ENCODE measurements at places on chromosomes 3 and 15.

DNA sequence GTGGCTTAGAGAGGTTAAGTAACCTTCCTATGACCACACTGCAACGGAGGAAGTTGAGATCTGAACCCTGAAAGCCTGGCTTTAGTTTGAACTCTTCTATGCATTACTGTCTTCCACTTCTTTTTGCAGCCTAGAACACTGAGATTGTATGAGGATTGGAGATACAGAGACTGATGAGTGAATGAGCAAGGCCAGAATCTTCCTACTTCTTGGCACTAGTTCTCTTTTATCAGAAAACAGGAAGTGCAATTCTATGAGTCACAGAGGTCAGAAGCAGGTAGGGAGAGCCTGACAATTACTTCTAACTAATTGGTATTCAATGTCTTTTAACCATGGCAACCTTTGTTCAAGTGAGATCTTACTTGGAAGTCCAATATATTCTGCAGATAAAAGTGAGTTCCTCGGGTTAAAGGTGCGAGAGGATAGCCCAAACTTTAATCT lies 219.0 kb downstream of the SHQ1 start:
- no peaks in the 10 kb centered on the region for H3K27me3 ChIP-seq
- H3K4me3 ChIP-seq = no peak overlapping the region
- H3K27ac ChIP-seq = peak overlapping the region; percentile 67
- no peak for DNase-seq
- H3K4me1 ChIP-seq = peaks cover 35% of the 10 kb centered on the region
- H3K36me3 ChIP-seq = no peaks in the 10 kb centered on the region

GRCh38 chr3:139346771-139347170 lies 3.0 kb downstream of the MRPS22 start:
- peaks cover 17% of the 10 kb centered on the region for H3K36me3 ChIP-seq
- DNase-seq = no peak
- no peaks in the 10 kb centered on the region for H3K4me1 ChIP-seq

- H3K4me3 ChIP-seq = no peak overlapping the region
- H3K27me3 ChIP-seq = no peaks in the 10 kb centered on the region
- no peak for DNase-seq
- H3K36me3 ChIP-seq = peaks cover 19% of the 10 kb centered on the region
- no peaks in the 10 kb centered on the region for H3K4me1 ChIP-seq
These were observed 16.2 kb upstream of the SLC28A1 start for GRCh38 chr15:84868037-84868880.

DNA sequence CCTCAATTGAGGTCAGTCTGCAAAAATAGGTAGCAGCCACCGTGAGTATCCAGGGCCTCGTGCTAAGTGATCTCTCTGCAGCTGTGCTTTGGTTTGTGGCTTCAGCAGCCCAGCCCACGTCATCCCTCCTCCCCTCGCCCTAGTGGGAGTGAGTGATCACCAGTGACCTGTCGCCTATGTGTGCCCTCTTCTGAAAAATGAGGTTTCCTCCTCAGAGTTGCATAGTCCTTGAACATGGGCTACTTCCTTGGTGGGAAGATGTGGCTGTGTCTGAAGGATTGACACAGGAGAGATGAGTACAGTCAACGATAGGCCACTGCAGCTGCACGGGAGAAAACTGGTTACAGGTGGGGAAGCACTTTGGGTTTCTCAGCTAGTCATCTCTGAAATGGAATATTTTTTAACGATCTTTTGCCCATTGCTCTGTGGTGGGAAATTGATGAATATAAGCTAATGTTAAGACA lies 144.8 kb upstream of the BHLHE40 start:
- no peak for DNase-seq
- H3K27me3 ChIP-seq = peaks cover 10% of the 10 kb centered on the region
- H3K4me3 ChIP-seq = no peak overlapping the region
- no peak overlapping the region for H3K27ac ChIP-seq
- H3K36me3 ChIP-seq = no peaks in the 10 kb centered on the region

DNA sequence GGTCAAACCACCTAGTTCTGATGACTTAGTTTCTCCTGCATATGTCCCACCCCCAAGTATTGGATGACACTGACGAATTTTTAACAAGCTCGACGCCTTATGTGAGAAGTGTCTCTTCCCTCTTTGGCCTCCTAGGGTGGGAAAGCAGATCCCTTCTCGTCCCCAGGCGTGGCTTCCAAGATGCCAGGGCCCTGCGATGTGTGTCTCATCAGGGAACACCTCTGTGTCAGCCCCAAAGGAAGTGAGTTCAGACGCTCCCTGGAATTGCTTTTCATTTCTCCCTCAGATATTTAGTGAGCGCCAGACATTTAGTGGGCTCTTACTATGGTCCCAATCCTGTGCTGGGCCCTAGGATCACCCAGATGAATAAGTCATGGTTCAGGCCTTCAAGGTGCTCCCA lies 212.7 kb upstream of the NR2E3 start:
- H3K4me3 ChIP-seq = no peak overlapping the region
- H3K4me1 ChIP-seq = peaks cover 11% of the 10 kb centered on the region
- H3K36me3 ChIP-seq = no peaks in the 10 kb centered on the region
- no peak for DNase-seq

DNA sequence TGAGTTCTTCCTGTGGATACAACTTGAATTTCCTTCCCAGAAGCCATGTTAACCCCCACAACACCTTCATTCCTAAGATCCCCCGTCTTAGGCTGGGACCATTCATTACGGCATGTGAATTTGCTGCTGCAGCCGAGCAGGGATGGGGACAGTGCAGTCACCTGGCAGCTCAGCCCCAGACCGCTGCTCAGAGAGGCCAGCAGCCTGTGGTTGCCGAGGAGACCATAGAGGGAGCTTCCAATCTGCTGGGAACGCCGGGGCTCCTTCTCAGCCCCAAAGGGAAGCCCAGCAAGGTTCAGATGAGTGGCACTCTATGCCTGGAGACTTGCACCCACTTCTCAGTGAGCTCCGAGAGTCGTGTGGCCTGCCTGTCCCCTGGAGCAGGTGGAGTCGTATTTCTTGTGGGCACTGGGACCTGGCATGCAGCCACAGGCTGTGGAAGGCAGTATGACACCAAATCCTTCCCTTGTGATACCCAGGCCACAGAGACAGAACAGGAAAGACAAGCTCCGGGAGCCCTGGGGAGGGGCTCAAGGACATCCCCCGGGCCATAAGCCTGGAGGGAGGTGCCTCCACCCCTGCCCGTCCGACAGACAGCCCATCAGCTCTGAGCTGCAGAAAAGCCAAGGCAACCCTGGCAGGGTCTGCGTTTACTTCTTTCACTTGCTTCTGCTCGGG lies 167.3 kb downstream of the FAM43A start:
- H3K27ac ChIP-seq = no peak overlapping the region
- H3K4me3 ChIP-seq = no peak overlapping the region
- H3K4me1 ChIP-seq = peaks cover 3% of the 10 kb centered on the region
- no peaks in the 10 kb centered on the region for H3K36me3 ChIP-seq
- no peak for DNase-seq

DNA sequence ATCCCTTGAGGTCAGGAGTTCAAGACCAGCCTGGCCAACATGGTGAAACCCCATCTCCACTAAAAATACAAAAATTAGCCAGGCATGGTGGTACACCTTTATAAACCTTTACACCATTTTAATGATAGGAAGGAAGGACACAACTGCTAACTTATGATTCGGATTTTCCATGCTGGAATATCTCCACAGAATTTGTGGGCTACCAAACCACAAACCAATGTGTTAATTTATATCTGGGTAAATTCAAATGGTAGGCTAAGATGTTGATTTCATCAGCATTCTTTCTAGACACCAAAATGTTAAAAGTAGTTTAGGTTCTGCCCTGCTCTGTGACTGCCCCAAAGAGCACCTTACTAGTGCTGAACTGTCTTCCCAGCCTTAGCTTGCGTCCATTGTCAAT lies 72.8 kb downstream of the POLQ start:
- peaks cover 3% of the 10 kb centered on the region for H3K36me3 ChIP-seq
- H3K27ac ChIP-seq = no peak overlapping the region
- no peaks in the 10 kb centered on the region for H3K4me1 ChIP-seq
- no peaks in the 10 kb centered on the region for H3K27me3 ChIP-seq
- DNase-seq = no peak

- no peak overlapping the region for H3K4me3 ChIP-seq
- DNase-seq = no peak
- no peak overlapping the region for H3K27ac ChIP-seq
- H3K4me1 ChIP-seq = no peaks in the 10 kb centered on the region
- H3K36me3 ChIP-seq = no peaks in the 10 kb centered on the region
These were observed 112.6 kb downstream of the GABRB3 start for GRCh38 chr15:26660241-26660640.

DNA sequence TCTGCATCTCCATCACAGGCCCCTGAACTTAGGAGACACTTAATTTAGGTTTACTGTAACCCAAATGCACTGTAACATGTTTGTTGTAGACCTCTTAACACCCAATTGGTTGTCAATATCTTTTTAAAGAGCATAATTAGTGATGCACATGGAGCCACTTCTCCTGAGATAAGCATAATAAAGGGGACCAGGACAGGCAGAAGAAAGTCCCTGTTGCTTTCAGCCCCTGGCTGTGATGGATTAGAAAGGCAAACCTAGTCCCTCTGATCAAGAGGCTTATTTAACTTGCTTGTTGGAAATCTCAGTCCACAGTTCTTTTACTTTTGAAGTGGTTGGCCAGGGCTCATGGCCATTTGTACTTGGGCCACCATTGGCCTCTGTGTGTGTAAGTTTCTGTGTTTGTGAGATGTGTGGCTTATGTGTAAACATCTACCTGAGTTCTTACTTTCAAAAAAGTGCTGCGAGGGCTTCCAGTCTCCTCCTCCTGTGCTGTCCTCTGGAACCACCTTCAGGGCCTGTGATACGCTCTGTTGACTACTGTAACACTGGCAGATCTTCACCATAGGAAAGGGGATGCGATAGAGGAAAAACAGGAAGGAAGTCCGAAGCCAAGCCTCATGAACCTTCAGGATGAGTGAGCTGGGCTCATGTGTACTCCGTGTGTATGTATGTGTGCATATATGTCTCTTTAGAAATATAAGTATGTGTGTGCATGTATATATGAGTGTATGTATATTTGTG lies 136.2 kb downstream of the EPHB1 start:
- H3K4me1 ChIP-seq = peaks cover 9% of the 10 kb centered on the region
- H3K27ac ChIP-seq = no peak overlapping the region
- H3K36me3 ChIP-seq = no peaks in the 10 kb centered on the region
- DNase-seq = no peak

- H3K27me3 ChIP-seq = no peaks in the 10 kb centered on the region
- peaks cover 9% of the 10 kb centered on the region for H3K36me3 ChIP-seq
- peaks cover 1% of the 10 kb centered on the region for H3K4me1 ChIP-seq
- no peak for DNase-seq
- no peak overlapping the region for H3K27ac ChIP-seq
These were observed 13.2 kb upstream of the CCDC13 start for GRCh38 chr3:42786212-42786611.

DNA sequence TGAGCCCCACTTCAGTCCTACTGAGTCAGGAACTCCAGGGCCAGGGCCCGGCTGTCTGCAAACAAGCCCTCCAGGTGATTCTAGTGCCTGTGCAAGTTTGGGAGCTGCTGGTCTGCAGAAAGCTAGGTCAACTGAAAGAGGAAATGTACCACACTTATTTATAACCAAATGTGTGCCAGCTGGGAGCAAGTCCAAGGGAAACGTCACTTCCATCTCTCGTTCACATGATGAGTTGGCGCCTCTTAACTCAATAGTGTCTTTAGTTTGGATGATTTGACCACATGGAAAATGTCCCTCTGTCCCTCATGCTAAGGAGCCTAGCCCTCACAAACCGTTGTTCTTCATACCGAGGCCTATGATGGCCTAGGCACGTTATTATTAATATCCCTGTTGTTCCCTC lies 43.2 kb downstream of the GOLGA8S start:
- H3K4me3 ChIP-seq = no peak overlapping the region
- no peak for DNase-seq
- H3K4me1 ChIP-seq = no peaks in the 10 kb centered on the region
- no peaks in the 10 kb centered on the region for H3K27me3 ChIP-seq

- H3K27ac ChIP-seq = no peak overlapping the region
- H3K36me3 ChIP-seq = no peaks in the 10 kb centered on the region
- H3K4me1 ChIP-seq = peaks cover 12% of the 10 kb centered on the region
- DNase-seq = no peak
These were observed 187.1 kb downstream of the ATP10A start for GRCh38 chr15:25676070-25676469.

- H3K27me3 ChIP-seq = peaks cover 47% of the 10 kb centered on the region
- DNase-seq = no peak
- H3K4me3 ChIP-seq = no peak overlapping the region
- no peak overlapping the region for H3K27ac ChIP-seq
- no peaks in the 10 kb centered on the region for H3K4me1 ChIP-seq
These were observed 11.7 kb downstream of the RASGRF1 start for GRCh38 chr15:79078763-79079410.
